ENCODE measurements at places on chromosomes 5 and 9.
A peak's percentile ranks its signal among the peaks of the same experiment; 100 is the strongest.

GRCh38 chr5:146440870-146441495 is 6.2 kb upstream of the TCERG1 start:
- no peak for DNase-seq

- no peak for DNase-seq
Observed at GRCh38 chr9:137956039-137956438, 78.5 kb downstream of the CACNA1B start.

GRCh38 chr5:6383376-6383775 is 5.0 kb upstream of the MED10 start:
- DNase-seq: no peak

- DNase-seq: no peak
Observed at GRCh38 chr9:98811051-98811650, 3.7 kb downstream of the GALNT12 start.

DNA sequence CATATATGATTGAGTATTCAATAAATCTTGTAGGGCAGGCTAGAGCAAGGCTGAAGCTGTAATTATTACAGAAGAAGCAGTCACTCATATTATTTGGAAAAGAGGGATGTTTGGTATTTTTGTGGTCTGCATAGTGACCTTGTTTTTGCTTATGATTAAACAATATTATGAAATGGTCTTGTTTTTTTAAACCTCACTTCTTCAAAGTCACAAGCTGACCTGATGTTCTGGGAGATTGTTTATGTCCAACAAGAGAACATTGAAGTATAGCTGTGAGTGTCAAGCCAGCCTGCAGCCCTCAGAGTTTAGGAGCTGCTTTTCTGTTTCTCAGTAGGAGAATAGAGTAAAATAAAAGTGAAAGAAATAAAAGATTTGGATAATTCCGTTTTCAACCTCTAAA is 342.2 kb downstream of the LRRC70 start:
- DNase-seq: no peak

DNA sequence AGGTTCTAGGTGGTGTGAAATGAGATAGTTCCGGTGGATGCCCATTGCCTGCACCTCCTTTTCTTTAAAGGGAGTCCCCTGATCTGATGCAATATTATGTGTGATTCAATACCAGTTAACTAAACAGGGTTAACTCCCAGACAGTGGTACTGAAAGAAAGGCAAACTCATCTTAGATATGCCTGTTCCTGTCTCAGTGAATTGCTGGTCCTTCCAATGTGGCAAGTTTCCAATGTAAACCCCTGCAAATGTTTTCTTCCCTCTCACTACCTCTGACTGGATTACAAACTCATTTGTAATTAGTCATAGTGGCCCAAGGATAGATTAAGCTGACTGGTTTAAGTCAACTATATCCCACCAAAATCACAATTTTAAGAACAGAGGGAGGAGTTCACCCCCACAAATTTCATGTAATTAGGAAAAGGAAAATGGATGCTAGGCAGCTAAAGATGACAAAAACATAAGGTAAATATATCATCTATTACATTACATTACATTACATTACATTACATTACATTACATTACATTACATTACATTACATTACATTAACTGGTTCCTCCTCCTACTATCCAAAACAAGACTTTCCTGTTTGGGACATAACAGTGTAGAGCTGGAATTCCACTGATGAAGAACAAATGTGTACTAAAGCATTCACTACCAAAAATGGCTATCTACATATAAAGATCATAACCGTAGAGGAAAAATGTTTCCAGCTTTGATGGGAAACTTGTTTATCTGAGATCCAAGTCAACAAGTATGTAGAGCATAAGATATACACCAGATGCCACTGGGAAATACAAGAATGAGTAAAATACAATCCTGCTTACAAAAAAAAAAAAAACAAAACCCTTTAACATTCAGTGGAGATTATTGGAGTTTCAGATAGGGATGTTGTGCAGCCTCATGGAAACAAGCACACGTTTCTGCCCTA is 121.5 kb upstream of the SNX2 start:
- DNase-seq: no peak

- DNase-seq: no peak
Observed at GRCh38 chr5:113005454-113005853, 28.9 kb downstream of the DCP2 start.

GRCh38 chr9:125659201-125659840 is 47.7 kb downstream of the MAPKAP1 start:
- DNase-seq: no peak

DNA sequence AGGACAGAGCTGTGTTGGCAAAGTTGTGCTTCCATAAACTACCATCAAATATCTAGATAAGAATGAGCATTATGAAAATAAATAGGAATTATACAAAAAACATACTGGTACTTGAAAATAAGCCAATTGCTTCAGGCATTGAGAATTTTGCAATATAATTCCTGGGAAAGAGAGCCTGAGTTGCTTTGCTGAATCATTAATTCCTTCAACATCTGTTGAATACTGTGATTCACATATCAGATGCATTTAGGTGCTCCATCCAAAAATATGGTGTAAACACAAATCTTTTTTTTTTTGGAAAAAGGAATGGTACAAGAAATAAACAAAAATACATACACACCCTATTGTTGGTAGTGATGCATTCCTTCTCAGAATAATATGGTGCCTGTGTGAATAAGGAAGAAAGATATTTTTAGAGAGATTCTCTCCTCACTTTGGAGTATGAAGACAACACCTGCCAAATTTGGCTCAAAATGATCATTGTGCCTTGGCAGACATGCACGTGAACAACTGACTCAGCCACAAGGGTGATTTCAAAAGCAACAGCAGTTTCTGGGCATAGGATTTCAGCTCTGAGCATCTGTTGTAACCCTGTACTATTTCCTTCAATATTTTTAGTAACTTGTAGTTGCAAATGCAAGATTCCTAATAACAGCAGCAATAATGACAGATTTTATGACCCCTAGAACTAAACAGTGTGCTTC is 96.7 kb downstream of the CAVIN4 start:
- DNase-seq: no peak

DNA sequence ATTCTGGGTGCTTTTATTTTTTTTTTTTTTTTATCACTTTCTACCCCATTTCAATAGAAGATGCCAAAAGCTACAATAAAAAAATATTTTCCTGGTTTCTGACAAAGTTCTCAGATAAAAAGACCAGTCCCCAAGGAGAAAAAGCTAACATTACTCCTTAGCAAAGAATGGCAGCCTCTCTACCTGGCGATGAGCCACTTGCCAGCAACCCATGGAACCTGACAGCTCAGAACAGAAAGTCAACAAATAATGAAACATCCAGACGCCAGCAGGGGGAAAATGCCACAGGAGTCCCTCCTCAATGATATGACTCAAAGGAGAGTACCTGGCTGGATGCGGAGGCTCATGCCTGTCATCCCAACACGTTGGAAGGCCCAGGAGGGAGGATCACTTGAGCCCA is 123.2 kb downstream of the MYO10 start:
- DNase-seq: peak; percentile 33

DNA sequence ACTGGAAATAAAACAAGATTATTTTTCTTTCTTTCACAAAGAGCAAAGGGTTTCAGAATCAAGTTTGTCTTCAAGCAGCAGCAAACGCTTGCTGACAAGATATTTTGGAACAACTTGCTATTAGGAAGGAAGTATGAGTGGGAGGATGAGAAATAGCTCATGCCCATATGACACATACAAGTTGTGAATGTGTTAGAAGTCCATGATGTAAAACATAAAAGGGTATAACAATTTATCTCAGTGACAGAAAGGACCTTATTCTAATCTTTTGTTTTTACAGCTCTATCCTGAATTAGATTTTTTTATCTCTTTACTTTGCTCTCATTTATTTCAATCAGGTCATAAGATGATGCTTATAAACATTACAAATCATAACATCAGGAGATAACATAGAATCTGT is 516.6 kb upstream of the MEF2C start:
- DNase-seq: no peak

DNA sequence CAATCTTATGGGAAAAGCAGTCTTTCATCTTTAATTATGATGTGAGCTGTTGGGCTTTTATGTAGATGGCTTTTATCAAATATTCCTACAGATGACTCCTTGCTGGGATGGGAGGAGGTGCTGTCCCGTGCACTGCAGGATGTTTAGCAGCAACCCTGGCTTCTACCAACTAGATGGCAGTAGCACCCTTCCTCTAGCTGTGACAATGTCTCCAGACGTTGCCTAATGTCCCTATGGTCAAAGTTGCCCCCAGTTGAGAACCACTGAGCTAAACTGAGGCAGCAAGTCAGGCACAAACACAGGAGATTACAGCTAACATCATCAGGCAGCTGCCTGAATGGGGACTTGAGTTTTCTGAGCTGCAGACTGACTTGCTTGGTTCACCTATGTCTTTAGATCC is 401.9 kb upstream of the PDE4D start:
- DNase-seq: peak; percentile 30

GRCh38 chr5:11851416-11851815 is 52.8 kb downstream of the CTNND2 start:
- no peak for DNase-seq

DNA sequence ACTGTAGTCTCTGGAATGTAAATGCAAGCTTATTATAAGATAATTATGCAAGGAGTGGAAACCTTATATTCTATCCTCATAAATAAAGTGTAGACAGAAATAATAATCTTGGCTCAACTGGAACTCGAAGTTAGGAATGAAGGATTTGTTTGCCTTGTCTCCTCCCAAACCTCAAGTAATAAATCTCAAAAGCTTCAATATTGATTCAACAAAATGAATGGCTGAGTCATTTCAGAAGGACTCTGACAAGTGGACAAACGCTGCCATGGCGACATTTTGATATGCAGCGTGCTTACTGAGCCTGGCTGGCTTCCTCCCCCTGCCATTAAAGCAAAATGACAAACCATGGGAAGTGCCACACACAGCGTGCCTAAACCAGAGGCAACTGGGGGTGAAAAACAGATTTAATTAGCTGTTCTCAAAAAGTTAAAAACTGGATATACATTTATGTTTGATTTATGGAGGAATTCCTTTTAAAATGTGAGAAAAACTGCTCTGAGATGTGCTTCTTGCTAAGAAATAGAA is 10.5 kb upstream of the ADGRV1 start:
- DNase-seq: no peak

DNA sequence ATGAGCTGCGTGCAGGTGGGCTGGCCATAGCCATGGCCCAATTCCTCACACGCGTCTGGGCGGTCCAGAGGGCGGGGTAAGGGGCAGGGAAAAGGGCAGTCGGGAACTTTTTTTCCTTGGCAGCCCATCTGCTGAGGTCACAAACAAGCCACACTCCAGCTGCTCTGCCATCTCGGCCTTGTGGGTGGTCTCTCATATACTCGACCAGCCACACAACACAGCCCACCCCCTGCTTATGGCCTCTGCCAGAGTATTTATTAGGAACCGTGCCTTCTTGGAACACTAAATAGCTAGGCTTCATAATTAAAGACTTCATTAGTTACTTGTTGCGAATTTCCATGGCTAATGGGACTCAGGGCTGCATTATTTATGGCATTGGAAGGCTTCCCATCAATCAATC is 98.5 kb upstream of the LHFPL2 start:
- DNase-seq: no peak

DNA sequence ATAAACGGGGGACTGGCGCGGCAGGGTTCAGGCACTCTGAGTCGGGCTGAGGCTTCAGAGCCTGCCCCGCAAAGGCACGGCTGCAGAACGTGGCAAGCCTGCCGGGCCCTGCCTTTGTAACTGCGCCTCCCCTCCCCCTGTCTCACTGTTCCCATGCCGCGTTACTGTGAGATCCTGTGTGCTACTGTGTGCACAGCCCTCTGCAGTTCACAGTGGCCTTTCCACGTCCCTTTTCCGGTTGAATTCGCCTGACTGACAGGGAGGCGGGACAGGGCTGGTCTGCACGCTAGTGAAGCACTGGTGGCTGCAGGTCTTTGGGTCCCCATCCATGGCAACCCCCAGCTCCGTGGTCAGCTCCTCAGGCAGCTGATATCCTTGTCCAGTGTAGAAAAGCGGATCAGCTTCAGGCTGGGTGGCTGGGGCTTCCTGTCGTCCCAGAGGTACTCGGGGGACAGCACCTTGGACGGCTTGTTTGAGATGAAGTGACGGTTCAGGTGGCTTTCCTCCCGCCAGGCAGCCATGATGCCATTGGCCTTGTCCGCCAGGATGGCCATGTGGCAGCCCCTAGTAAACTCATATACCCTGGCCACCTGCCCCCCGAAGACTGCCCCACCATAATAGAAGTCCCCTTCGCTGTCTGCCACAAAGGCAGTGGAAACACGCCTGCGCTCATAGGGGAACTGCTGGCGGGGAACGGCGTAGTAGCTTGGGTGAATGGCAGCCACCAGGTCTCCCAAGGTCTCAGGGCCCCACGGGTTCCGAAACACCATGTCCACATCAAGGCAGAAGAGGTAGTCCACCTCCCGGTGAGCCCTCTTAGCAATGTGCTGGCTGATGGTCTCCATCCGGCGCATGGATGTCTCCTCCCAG is 10.3 kb downstream of the GBGT1 start:
- DNase-seq: no peak

DNA sequence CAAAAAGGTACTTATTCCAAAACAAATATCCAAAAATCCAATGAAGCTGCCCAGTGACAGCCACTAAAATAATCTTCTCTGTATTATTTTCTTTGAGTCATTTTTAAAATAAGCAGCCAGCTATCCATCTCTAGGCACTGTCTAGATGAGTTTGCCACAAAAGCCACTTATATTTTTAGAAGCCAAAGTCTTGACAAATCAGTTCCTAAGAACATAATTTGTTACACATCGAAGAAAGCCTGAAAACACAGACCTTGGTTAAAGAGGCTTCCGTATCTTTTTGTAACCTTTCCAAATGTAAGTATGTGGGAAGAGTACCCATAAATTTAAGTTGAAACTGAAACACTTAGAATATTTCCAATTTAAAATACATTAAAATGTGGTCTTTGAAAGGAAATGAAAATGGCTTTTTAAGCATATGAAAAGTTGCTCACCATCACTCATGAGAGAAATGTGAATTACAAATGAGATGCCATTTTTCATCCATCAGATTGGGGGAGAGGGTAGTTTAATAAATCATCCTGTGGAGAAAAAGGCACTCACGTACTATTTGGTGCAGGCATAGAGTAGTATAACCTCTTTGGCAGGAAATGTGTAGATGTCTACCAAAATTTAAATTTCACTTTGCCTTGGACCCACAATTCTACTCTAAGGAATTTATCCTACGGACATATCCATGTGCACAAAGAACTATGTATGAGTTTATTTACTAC is 180.4 kb downstream of the MLLT3 start:
- no peak for DNase-seq

GRCh38 chr5:15864536-15865215 is 314.9 kb downstream of the MARCHF11 start:
- no peak for DNase-seq

- no peak for DNase-seq
Observed at GRCh38 chr5:81180780-81181460, 52.2 kb upstream of the CKMT2 start.

DNA sequence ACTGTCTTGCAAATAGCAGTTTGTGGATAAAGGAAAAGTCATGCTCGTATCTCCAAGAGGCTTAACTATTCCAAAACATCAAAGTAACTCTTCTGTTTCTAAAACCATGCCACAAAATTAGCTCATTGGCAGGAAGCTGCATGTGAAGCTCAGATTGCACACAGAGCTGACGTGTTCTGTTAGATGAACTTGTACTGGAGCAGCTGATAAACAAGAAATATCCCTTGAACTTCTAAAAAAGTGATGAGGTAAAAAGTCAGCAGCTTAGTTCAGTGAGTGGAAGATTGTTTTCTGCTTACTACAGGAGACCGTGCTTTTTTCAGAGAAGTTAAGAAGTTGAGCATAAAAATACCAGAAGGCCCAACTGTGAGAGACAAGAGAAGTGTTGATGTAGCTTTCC is 113.2 kb downstream of the SLC12A2 start:
- DNase-seq: no peak

Data from Panc1 (cell line).